A549 treated with RU486 at 1 μM for 4 hours (cell line): ENCODE measurements at places on chromosomes 11 and 22. TPM values are rescaled to one million over a fixed set of nuclear protein-coding genes. Genes with fewer than 3 reads are reported as not detected.

The OR51L1 gene
- not detected in 5 replicates for total RNA-seq

The HSPB2 gene
- not detected in 5 replicates for total RNA-seq

The HEPHL1 gene
- not detected in 5 replicates for total RNA-seq

The OR10G8 gene
- not detected in 5 replicates for total RNA-seq

The OR52I1 gene
- total RNA-seq = not detected in 5 replicates

The ARCN1 gene
- total RNA-seq = 82.9 to 104 TPM (median 90.8 TPM) in 5 replicates
